ENCODE measurements at places on chromosomes 12 and 14. TPM values are rescaled to one million over a fixed set of nuclear protein-coding genes. Genes with fewer than 3 reads are reported as not detected.

- no peak for DNase-seq
Observed at GRCh38 chr14:61517911-61518384, 177.4 kb upstream of the HIF1A start.

- no peak for DNase-seq
Observed at GRCh38 chr12:111099186-111099585, 178.8 kb upstream of the MYL2 start.

DNA sequence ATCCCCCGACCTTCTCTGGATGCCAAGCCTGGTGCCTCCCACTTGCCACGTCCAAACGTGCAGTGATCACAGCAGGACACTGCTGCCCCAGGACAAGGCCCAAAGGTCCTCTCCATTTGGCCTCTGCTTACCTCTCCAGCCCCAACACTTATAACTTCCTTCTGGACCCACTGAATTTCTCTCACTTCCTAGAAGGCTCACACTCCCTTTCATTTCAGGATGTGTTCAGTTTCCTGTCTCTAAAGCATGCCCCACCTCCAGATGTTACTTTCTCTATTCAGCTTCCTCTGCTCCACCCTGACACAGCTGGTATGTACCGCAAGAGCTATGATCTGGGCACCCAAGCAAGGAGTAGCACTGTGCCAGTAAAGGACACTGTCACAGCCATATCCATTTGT lies 33.0 kb downstream of the CDKL1 start:
- DNase-seq = no peak

- DNase-seq = no peak
Observed at GRCh38 chr14:57066463-57066862, 202.2 kb downstream of the EXOC5 start.

- DNase-seq = no peak
Observed at GRCh38 chr12:6345319-6346091, 3.6 kb upstream of the TNFRSF1A start.

- no peak for DNase-seq
Observed at GRCh38 chr14:97379091-97379531, 581.9 kb downstream of the VRK1 start.

CCDC184 gene
- total RNA-seq = 0.74 TPM

CNTN1 gene
- not detected for total RNA-seq

GRCh38 chr12:42504049-42504448 lies 85.5 kb downstream of the PRICKLE1 start:
- DNase-seq = no peak

PPP1R1A gene
- 0.23 TPM for total RNA-seq

DNA sequence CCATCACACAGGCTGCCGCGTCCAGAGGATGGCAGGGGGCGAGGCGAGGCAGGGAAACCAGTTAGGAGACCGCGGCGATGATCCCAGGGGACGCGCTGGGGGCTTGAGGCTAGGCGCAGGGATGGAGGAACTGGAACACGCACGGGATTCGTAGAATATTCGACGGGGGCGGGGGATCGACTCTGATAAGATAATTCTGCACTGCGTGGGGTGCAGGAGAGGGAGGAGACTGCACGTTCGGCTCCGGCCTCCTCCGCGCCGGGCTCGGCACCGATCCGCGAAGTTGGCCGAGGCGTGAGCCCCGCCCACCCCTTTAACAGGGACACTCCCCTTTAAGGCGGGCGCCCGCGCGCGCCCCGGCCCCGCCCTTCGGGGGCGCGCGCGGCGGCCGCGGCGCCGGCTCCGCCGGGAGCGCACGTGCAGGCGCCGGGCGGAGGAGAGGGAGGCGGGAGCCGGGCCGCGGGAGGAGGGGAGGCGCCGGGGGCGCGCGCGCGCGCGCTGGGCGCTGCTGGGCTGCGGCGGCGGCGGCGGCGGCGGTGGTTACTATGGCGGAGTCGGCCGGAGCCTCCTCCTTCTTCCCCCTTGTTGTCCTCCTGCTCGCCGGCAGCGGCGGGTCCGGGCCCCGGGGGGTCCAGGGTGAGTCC lies at the start of gene ACVR1B:
ACVR1B (plus strand) TSS at position 501 of the 644 bp plus-strand sequence; CDS start at position 546, 45 bp downstream.
- peak; percentile 41 for DNase-seq

DNA sequence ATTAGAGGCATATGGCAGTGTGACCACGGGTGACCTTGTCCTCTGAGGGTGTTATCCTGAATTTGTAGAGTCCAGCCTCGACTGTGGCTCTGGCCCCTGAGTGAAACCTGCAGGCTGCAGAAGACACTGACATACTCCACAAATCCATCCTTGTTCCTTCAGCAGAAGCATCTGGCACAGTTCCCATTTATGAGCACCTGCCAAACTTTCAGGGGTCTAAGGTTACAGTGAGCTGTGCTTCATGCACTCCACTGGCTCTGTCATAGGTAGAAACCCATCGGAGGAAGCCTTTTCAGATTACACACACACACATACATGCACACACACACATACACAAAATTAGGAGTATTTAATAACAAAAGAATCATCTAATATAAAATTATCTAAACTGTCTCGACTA lies 13.6 kb upstream of the NUAK1 start:
- DNase-seq = no peak

IL22 gene
- total RNA-seq = not detected

GRCh38 chr14:74333909-74334308 lies 14.4 kb upstream of the VRTN start:
- no peak for DNase-seq

DNA sequence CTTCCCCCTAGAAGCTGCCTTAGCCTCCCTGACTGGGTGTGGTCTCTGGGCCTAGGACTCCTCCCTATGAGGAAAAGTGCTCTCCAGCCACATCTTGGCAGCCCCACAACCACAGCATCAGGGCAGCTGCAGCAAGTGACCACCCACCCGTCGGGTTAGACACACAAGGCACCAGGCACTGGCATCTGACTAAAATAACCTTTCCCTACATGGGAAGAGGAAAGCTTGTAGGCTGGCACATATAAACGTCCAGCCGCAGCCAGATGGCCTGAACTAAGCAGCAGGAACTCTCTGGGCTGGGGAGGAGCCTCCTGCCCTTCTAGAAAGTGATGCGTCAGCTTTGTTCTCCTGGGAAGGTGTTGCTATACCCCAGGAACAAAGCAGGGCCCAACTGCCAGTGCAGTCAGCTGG lies 328.7 kb downstream of the DPF3 start:
- no peak for DNase-seq

FGF6 gene
- not detected for total RNA-seq

MOK gene
- total RNA-seq = 9.8 TPM

CLECL1 gene
- total RNA-seq = not detected
